ENCODE measurements at places on chromosomes 3 and 15. TPM values are rescaled to one million over a fixed set of nuclear protein-coding genes. Genes with fewer than 3 reads are reported as not detected.

MEX3B gene
- total RNA-seq, result 0.54 TPM

GJD2 gene
- total RNA-seq, result not detected

DNA sequence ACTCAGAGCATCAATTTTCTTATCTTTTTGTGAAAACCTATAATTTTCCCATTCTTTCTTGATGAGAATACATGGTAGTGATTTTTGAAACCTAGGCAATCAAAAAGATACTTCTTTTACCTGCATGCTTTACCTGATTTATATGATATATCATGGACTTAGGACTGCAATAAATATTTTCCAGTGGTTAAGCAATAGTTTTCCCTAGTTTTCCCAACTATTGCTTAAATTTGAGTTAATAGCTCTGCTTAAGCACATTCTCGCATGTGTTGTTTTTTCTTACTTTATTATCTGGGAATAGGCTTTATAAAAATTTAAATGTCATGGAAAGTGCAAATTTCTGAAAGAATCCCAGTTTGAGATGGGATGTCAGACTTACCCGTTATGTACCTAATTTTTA is 465.1 kb upstream of the BCHE start:
- no peak for ATAC-seq

GRCh38 chr3:174346571-174346970 is 512.6 kb upstream of the NAALADL2 start:
- ATAC-seq, result no peak

DNA sequence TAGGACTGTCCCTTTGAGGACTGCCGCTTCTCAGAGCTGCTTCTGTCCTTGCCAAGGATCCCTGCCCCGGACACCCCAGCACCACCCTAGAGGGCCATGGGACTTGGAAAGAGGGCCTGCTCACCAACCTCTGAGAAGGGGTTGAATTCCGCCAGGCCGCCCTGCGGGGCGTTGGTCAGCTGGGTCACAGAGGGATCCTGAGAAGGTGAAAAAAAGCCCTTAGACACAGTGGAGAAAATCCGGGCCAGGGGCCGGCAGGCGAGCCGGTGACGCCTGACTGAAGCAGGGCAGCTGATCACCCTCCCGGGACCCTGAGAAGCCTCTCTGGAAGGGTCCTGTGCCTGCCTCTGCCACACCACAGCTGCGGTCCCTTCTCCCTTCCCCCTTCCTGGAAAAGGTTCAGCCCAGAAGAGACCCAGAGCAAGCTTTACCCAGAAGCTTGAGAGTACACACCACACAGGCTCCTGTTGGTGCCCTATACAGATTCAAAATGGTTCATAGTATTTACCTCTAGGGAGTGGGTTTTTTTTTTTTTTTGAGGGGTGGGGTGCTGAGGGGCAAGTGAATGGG is 11.6 kb upstream of the ULK3 start:
- no peak for ATAC-seq

DNA sequence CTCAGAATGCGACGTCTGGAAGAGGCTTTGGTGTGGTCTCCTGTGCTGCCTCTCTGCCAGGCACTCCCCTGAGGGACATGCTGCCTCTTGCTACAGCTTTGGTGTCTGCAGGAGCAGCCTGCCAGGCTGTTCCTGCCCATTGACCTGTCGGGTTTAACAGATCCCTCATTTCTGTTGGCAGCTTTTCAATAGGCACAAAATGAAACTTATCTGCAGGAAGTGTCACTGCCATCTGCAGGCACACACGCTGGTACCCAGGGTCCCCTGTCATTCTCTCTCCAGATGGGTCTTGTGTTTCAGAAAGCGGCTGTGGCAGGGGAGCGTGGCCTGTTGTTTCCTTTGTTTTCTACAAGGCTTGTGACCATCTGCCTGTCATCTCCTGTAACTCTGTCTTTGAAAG is 328.3 kb upstream of the CHRM5 start:
- no peak for ATAC-seq

GRCh38 chr3:49298511-49298910 is 21.5 kb upstream of the C3orf62 start:
- ATAC-seq, result no peak

- no peak for ATAC-seq
Measured at GRCh38 chr3:53257465-53257864, 1.6 kb upstream of the TKT start.

DNA sequence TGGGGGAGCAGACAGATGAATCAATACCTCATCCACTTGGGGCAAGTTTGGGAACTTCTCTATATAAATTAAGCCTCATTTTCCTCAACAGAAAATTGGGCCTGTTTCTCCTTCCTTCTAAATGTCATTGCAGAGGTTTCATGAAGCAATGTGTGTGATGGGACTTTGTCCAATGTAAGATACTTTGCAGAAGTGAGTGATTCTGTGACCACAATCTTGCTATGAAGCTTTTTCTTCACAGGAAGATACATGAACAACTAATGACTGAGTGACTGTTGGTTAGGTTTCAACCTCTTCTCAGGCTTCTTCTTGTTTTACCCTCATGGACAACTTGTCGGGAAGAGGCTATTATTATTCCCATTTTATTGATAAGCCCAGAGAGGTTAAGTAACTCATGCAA is 11.0 kb downstream of the TMEM45A start:
- no peak for ATAC-seq

ROBO2 gene
- not detected for total RNA-seq

DGKG gene
- total RNA-seq, result 1.1 TPM

GRCh38 chr3:101807888-101808287 is 28.9 kb downstream of the NXPE3 start:
- ATAC-seq, result peak; percentile 65

GRCh38 chr3:111278959-111279358 is 207.3 kb downstream of the NECTIN3 start:
- no peak for ATAC-seq
